Stimulated activated CD8-positive, alpha-beta memory T cell treated with anti-CD3 and anti-CD28 coated beads, Interleukin-7, amount 100 ng/mL, for 1 hour (primary cell): ENCODE measurements at places on chromosomes 7 and 10.

GRCh38 chr10:60098677-60099601 is 192.6 kb upstream of the CCDC6 start:
- no peak for DNase-seq

DNA sequence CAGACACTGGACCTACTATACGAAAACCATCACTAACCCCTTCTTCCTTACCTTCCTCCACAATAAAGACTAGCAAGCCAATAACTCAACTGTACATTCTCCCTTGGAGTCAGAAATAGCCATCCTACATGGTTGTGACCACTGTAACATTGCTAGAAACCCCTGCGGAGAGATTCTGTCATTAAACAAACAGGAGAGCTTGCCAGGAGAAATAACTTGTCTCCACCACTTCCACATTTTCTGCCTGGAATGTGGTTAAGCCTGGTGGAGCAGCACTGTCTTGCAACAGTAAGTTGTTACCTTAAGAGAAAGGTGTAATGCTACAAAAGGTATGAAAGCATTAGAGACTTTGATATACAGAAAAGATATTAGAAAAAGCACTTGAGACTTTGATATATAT is 45.8 kb downstream of the THSD7A start:
- no peak for DNase-seq

- DNase-seq = no peak
Measured at GRCh38 chr10:128812000-128812399, 655.0 kb upstream of the MGMT start.

DNA sequence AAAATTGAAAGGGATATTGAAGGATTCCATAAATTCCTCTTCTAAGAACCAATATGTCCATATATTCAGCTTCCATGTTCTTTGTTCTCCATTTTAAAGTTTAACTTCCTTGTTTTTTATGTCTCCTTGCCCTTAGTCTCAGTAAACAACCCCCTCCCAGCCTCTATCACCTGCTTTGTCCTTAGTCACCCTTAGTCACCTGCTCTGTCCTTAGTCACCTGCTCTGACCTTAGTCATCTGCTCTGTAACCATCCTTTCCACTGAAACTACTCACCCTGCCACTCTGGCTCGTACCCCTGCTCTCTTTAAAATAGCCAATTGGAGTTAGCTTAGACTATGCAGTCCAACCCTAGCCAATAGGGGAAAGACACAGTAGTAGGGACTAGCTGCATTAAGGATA is 136.2 kb upstream of the TMEM106B start:
- DNase-seq = no peak

DNA sequence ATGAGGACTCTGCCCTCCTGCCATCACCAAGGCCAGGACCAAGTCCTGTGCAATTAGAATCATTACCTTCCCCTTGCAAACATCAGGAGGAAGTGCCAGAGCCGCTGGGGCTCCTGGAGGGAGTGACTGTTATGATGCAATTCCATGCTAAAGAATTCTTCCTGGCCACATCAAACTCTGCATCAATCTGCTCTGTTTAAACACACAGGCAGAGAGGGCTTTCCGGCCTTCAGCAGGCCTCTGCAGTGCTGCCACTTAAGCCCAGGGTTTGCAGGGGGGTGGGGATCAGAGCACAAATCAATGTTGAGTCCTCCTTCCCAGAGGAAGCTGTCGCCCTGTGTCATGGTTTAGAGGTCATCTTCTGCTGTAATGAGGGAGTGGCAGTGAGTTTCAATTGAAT is 58.1 kb downstream of the CTBP2 start:
- no peak for DNase-seq
